Activated CD4-positive, alpha-beta memory T cell treated with anti-CD3 and anti-CD28 coated beads, Interleukin-2, amount 10 ng/mL, durations not matched to agents 7 days and 5 days (primary cell): ENCODE measurements at places on chromosomes 6 and 20. TPM values are rescaled to one million over a fixed set of nuclear protein-coding genes. Genes with fewer than 3 reads are reported as not detected.

DNA sequence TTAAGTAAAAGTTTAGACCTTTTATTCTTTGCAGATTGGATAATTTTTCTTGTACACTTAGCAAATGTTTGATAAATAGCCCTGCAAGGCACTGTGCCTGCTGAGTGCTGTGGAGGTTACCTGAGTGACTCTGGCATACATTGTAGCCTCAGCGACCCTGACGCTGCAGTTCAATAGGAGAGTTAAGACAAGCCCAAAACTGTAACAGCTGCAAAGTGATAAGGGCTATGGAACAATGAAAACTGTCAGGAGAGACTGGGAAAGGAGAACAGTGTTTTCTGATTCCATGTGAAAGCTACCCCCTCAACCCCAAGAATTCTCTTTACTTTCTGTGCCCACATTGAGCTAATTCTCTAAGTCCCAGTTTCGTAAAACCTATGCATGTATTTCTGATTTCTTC, 22.2 kb downstream of the HIVEP1 start:
- H3K4me1 ChIP-seq = peaks cover 35% of the 10 kb centered on the region
- H3K36me3 ChIP-seq = peaks cover 25% of the 10 kb centered on the region
- H3K4me3 ChIP-seq = no peak overlapping the region
- no peak for DNase-seq
- no peaks in the 10 kb centered on the region for H3K27me3 ChIP-seq

The SIRPB1 gene
- 7.1 TPM for total RNA-seq

The INSM1 gene
- not detected for total RNA-seq

GRCh38 chr20:63186528-63187316, 29.2 kb downstream of the YTHDF1 start:
- H3K36me3 ChIP-seq = no peaks in the 10 kb centered on the region
- DNase-seq = no peak
- no peaks in the 10 kb centered on the region for H3K4me1 ChIP-seq
- no peaks in the 10 kb centered on the region for H3K27me3 ChIP-seq
- no peak overlapping the region for H3K4me3 ChIP-seq

DNA sequence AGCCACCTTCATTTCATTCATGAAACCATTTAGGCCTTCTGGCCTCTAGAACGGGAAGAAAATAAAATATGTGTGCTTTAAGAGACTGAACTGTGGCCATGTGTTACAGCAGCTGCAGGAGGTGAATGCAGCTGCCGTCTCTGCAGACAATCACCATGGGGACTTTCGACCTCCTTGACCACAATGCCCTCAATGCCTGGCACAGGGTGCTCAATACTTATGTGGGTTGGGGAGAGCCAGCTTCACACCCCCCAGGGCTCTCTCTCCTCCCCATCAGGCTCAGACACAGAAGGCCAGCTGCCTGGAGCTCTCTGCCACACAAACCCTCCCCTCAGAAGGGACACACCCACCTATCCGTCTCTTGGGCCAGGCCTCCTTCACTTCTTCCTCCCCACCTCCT, 43.5 kb downstream of the ANKRD60 start:
- no peaks in the 10 kb centered on the region for H3K36me3 ChIP-seq
- H3K27ac ChIP-seq = no peak overlapping the region
- peaks cover 15% of the 10 kb centered on the region for H3K27me3 ChIP-seq
- no peak overlapping the region for H3K4me3 ChIP-seq

- no peaks in the 10 kb centered on the region for H3K27me3 ChIP-seq
- H3K36me3 ChIP-seq = no peaks in the 10 kb centered on the region
- H3K27ac ChIP-seq = no peak overlapping the region
- no peak overlapping the region for H3K4me3 ChIP-seq
- DNase-seq = no peak
- no peaks in the 10 kb centered on the region for H3K4me1 ChIP-seq
Observed at GRCh38 chr6:25441663-25442270, 162.6 kb downstream of the CARMIL1 start.

The MAP7 gene
- total RNA-seq = 1.8 TPM

GRCh38 chr6:130202782-130203181, 20.0 kb downstream of the SAMD3 start:
- DNase-seq = no peak
- H3K4me3 ChIP-seq = no peak overlapping the region
- H3K36me3 ChIP-seq = peaks cover 87% of the 10 kb centered on the region
- H3K4me1 ChIP-seq = peaks cover 16% of the 10 kb centered on the region

DNA sequence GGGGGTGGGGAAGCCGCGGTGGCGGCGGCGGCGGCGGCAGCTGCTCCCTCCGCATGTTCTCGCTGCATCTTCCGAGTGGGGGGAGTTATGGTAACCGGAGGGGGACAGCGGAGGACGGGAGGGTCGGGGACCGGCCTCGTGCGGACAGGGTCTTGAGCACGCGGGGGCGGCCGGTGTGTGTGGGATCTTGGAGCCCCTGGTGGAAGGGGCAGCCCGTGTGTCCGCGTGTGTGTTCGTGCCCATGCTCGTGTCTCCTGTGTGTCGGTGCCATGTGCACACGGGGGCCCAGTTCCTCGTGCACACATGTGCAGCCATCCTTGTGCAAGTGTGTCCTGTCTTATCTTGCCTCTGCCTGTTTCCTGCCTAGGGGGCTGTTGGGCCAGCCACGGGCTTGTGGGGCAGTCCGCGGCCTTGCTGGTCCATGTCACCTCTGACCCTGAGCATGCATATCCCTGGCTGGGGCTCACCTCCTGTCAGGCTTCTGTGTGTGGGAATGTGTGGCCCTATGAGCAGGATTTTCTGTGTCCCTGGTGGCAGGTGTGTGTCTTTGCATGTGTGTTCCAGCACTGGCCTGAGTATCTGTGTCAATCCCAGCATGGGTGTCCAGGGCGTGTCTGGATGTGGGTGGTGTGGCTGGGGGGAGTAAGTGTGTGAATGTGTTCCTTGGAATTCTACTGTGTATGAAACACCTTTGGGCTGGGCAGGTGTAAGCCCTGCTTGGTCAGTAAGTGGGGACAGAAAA, 8.5 kb downstream of the SYNGAP1 start:
- peak; percentile 47 for DNase-seq
- peak overlapping the region; percentile 84 for H3K4me3 ChIP-seq
- peaks cover 81% of the 10 kb centered on the region for H3K4me1 ChIP-seq

The LIME1 gene
- total RNA-seq = 181 TPM

GRCh38 chr6:32950449-32950848, 2.4 kb downstream of the HLA-DMA start:
- H3K27me3 ChIP-seq = no peaks in the 10 kb centered on the region
- peaks cover 11% of the 10 kb centered on the region for H3K36me3 ChIP-seq
- no peak overlapping the region for H3K27ac ChIP-seq
- no peak for DNase-seq
- H3K4me1 ChIP-seq = peaks cover 65% of the 10 kb centered on the region

- DNase-seq = no peak
- H3K4me1 ChIP-seq = no peaks in the 10 kb centered on the region
- H3K27ac ChIP-seq = no peak overlapping the region
- no peaks in the 10 kb centered on the region for H3K36me3 ChIP-seq
- no peaks in the 10 kb centered on the region for H3K27me3 ChIP-seq
- H3K4me3 ChIP-seq = no peak overlapping the region
Observed at GRCh38 chr6:81465859-81466258, 286.6 kb downstream of the TENT5A start.

GRCh38 chr20:33372993-33373441, 28.3 kb downstream of the CDK5RAP1 start:
- DNase-seq = no peak
- peaks cover 63% of the 10 kb centered on the region for H3K4me1 ChIP-seq
- peak overlapping the region; percentile 70 for H3K27ac ChIP-seq
- no peaks in the 10 kb centered on the region for H3K27me3 ChIP-seq

- no peak for DNase-seq
- H3K4me3 ChIP-seq = no peak overlapping the region
- H3K27me3 ChIP-seq = no peaks in the 10 kb centered on the region
- no peak overlapping the region for H3K27ac ChIP-seq
- peaks cover 2% of the 10 kb centered on the region for H3K4me1 ChIP-seq
- no peaks in the 10 kb centered on the region for H3K36me3 ChIP-seq
Observed at GRCh38 chr20:63330084-63330760, 30.9 kb downstream of the CHRNA4 start.

DNA sequence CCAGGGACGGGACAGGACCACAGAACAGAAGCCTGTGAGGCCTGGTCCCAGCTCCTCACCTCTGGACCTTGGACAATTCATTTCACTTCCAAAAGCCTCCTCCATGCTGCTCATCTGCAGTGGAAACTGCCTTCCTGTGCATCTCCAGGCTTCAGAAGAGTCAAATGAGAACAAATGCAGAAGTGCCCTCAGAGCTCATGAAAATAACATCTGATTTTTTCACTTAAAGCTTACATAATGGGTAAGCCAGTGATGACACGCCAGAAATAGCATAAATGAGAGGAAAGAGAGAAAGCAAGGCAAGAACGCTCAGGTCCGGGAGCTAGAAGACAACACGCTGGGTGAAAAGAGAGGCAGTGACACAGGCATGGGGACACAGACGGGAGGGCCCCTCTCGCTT, 7.9 kb downstream of the CNKSR3 start:
- no peaks in the 10 kb centered on the region for H3K36me3 ChIP-seq
- H3K27me3 ChIP-seq = peaks cover 21% of the 10 kb centered on the region
- H3K4me1 ChIP-seq = no peaks in the 10 kb centered on the region
- H3K27ac ChIP-seq = no peak overlapping the region
- H3K4me3 ChIP-seq = no peak overlapping the region
- DNase-seq = no peak

The PRR18 gene
- not detected for total RNA-seq

The KCNQ5 gene
- 4.3 TPM for total RNA-seq

DNA sequence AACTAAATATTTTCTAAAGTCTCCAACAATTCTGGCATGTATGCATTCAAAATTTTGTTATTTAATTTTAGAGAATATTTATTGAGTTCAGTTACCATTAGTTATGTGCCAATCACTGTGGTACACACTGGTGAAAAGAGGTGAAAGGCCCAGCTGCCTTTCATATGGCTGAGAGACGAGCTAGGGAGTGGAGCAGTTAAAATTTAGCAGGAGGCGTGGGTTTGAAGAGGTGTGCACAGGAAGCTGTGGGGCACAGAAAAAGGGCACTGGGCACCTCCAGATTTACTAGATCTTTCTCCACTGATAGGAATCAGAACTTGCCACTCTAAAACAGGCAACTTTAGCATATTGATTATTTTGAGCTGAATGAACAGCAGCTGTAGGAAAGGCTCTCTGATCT, 347.1 kb downstream of the CD83 start:
- H3K27ac ChIP-seq = no peak overlapping the region
- peaks cover 13% of the 10 kb centered on the region for H3K36me3 ChIP-seq

DNA sequence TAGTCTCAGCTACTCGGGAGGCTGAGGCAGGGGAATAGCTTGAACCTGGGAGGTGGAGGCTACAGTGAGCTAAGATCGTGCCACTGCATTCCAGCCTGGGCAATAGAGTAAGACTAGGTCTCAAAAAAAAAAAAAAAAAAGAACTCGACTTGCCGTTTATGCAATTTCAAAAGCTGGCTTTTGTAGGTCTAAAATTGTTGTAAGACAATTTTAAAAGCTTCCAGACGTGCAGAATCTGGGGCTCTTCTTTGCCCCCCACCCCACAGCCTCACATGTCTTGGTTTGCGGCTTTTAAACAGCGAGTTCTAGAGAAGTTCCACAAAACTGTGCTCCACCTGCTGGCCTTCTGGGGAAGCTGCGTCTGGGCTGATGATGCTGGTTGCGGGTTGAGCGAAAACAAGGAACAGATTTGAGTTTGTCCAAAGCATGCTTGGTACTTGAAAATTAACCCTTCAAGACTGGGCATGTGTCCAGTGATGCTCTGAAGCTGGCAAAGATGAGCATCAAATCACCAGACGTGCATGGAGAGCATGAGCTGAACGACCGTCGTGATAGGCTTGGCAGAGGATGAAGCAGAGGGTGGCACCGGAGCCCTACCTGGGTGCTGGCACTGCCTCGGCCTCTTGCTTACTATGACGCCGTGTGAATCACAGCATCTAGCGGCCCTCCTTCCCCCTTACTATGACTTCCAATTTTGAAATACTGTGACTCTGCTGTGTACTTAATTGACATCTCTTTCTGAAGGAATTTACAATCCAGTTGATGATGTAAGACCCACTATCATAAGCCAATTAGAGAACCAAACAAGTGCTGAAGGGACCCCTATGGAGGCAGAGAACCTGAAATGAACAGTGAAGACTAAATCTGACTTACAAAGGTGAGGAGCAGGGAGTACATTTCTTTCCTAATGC, 171.4 kb downstream of the GMPR start:
- peaks cover 23% of the 10 kb centered on the region for H3K36me3 ChIP-seq
- peaks cover 65% of the 10 kb centered on the region for H3K4me1 ChIP-seq
- DNase-seq = peak; percentile 73
- no peaks in the 10 kb centered on the region for H3K27me3 ChIP-seq

- no peak for DNase-seq
- H3K4me1 ChIP-seq = peaks cover 26% of the 10 kb centered on the region
- no peaks in the 10 kb centered on the region for H3K36me3 ChIP-seq
- no peak overlapping the region for H3K27ac ChIP-seq
Observed at GRCh38 chr6:43797919-43798318, 27.9 kb downstream of the VEGFA start.

The WFDC5 gene
- 0.73 TPM for total RNA-seq

DNA sequence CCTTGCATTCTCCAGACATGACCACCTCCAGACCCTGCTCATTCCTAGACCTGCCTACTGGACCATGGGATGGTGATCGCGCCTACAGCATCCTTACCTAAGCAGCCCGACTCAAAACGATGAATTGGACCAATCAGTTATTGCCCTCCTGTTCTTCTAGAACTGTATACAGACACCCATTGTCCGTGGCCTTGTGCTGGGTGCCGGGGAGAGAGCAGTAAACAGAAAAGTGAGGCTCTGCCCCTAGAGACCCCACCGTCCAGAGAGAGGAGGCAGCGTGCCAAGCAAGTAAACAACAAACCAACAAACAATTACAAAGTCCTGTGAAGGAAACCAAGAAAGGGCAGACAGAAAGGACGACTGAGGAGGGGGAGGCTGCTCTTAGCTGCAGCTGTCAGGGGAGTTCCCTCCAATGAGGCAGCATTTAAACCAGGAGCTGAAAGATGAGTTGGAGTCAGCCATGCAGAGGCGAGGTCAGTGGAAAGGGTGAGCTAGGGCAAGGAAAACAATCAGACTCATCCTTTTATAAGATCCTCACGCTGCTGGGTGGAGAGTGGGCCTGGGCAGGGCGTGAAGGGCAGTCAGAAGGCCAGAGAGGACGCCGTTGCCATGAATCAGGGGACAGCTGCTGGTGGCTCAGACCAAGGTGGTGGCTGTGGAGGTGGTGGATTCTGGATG, 37.6 kb upstream of the BLCAP start:
- no peak overlapping the region for H3K27ac ChIP-seq
- peak; percentile 10 for DNase-seq
- H3K36me3 ChIP-seq = no peaks in the 10 kb centered on the region
- H3K27me3 ChIP-seq = peaks cover 41% of the 10 kb centered on the region
- H3K4me1 ChIP-seq = no peaks in the 10 kb centered on the region

DNA sequence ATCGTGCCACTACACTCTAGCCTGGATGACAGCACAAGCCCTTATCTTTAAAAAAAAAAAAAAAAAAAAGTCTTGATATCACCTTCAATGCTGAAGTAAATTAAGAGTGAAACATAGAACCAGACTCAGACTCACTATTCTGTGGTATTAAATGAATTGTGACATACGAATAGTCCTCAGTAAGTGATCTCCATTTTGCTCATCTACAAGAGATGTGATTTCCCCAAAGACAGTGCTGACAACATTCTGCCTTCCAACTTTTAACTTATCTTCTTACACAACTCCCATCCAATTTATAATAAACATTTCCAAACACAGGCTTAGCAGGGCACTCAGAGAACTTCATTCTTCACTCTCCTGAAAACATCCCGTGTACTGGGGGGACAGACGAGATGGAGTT, 8.0 kb downstream of the ZBTB24 start:
- no peaks in the 10 kb centered on the region for H3K27me3 ChIP-seq
- H3K4me3 ChIP-seq = no peak overlapping the region
- peaks cover 88% of the 10 kb centered on the region for H3K36me3 ChIP-seq
- peak overlapping the region; percentile 28 for H3K27ac ChIP-seq
- H3K4me1 ChIP-seq = peaks cover 80% of the 10 kb centered on the region
